Cardiac muscle cell (in vitro differentiated cells and primary cell): ENCODE measurements at places on chromosomes 1 and 21.

DNA sequence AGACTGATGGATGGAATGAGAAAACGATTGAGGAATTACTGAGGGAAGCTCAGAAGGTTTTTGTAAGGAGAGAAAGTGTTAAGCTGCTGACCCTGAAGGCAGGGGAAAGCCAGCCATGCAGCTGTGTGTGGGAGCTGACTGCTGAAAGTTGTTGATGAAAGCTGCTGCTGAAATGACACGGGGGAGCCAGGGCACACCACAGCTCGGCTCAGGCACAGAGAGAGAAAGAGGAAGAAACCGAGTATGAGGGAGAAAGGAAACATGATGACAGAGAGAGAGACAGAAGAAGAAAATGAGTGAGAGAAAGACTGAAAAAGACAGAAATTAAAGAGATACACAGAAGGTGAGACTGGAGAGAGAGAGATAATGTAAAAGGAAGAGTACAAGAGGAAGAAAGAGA, 115.5 kb downstream of the LRRC53 start:
- DNase-seq, result peak; percentile 31
- H3K4me1 ChIP-seq, result peaks cover 50% of the 10 kb centered on the region
- H3K27ac ChIP-seq, result peak overlapping the region; percentile 56
- H3K27me3 ChIP-seq, result no peaks in the 10 kb centered on the region
- no peaks in the 10 kb centered on the region for H3K36me3 ChIP-seq
- H3K4me3 ChIP-seq, result no peak overlapping the region

DNA sequence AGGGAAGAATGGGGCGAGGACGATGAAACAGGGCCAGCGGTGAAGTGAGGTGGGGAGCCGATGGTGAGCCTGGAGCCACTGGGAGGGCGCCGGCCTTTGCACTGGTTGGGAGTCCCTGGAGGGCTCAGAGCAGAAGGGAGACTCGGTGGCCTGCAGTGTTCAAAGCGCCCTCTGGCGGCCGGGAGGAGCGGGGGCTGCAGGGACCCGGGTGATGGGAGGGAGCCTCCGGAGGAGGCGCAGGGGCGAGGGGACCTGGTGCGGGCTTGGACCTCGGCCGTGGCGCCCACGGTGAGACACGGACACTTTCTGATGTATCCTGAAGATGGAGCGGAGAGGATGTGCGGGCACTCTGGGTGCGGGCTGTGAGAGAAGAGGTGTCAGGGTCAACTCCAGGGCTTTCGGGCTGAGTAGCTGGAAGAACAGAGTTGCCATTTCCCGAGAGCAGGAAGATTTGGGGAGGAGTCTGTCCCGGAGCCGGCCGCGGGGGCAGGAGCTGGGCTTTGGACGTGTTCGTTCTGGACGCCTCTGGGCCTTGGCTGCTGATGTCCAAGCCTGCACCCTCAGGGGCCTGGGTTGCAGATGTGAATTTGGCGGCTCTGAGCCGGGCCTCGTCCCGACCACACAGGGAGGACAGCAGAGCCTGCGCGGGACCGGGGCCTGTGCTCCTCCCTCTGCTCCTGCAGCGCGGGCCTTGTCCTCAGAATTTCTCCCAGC, 29.7 kb downstream of the HEYL start:
- no peak overlapping the region for H3K4me3 ChIP-seq
- no peaks in the 10 kb centered on the region for H3K36me3 ChIP-seq
- H3K27me3 ChIP-seq, result peaks cover 17% of the 10 kb centered on the region
- DNase-seq, result peak; percentile 51

- DNase-seq, result no peak
- H3K36me3 ChIP-seq, result no peaks in the 10 kb centered on the region
- H3K4me1 ChIP-seq, result no peaks in the 10 kb centered on the region
- H3K4me3 ChIP-seq, result no peak overlapping the region
Measured at GRCh38 chr1:5577255-5578040, 414.8 kb downstream of the NPHP4 start.

- no peak overlapping the region for H3K27ac ChIP-seq
- H3K27me3 ChIP-seq, result no peaks in the 10 kb centered on the region
- H3K4me3 ChIP-seq, result no peak overlapping the region
- H3K4me1 ChIP-seq, result no peaks in the 10 kb centered on the region
- DNase-seq, result no peak
- no peaks in the 10 kb centered on the region for H3K36me3 ChIP-seq
Measured at GRCh38 chr1:50995651-50996050, 25.6 kb downstream of the CDKN2C start.

DNA sequence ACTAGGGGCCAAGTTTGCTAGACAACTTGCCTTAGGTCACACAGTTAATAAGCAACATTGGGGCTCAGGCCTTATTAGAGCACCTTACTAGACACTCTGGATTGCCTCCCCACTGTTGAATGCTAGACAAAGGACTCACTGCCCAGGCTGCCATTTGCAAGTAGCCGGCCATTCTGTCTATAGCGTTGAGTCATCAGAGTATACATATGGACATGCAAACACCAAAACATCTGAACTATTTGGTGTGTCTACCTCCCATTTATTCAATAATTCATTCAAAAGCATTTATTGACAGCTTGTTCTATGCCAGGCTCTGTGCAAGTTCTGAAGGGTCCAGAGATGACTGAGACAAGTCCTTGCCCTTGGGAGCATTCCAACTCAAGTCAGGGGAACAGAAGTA, 181.4 kb upstream of the DPT start:
- peaks cover 4% of the 10 kb centered on the region for H3K4me1 ChIP-seq
- no peaks in the 10 kb centered on the region for H3K36me3 ChIP-seq
- no peak overlapping the region for H3K4me3 ChIP-seq
- DNase-seq, result no peak
- H3K27ac ChIP-seq, result no peak overlapping the region

DNA sequence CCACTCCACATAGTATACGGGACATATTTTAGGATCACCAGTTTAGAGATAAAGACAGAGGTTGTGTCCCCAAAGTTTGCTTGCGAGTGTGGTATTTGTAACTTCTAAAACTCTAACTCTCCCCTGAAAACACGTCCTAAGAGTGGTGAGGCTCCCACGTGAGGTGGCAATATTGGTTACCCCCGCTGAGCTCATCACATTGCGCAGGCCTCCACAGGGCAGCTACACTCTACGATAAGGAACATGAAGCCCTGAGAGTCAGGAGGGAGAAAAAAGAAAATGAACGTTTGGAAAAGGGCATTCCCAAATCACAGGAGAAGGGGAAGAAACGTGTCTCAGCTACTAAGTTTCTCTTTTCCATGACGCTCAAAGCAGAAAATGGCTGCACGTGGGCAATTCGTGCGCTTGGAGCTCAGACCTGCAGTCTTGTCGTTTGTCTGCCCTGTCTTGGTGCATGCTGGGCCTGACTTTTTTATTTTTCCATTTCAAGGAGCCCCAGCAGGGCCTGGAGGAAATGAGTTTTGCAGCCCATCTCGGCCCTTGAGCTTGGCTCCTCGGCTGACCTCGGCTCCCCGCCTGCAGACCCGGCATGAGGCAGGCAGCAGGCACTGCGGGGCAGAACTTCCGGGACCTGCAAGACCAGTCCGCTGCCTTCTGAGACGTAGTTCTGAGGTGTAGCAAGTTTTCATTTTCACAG, 25.7 kb downstream of the ERG start:
- no peak overlapping the region for H3K4me3 ChIP-seq
- H3K27me3 ChIP-seq, result peaks cover 5% of the 10 kb centered on the region
- DNase-seq, result no peak

DNA sequence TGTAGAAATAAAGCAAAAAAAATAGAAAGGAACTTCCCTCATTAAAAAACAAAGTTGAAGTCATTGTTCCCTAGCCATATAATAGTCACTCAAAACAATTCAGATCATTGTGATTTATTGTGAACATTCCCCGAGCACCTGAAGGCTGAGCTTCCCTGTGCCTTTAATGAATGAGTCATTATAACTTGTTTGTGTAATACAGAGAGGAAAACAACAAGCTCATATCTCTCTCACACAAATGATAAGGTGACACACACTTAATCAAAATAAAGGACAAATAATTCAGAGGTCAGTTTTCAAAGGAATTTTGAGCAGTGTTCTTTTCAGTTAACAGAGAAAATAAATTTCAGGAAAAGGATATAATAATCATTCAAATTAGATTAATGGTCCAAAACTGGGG, 326.2 kb downstream of the DUSP10 start:
- no peaks in the 10 kb centered on the region for H3K27me3 ChIP-seq
- H3K4me1 ChIP-seq, result no peaks in the 10 kb centered on the region
- H3K36me3 ChIP-seq, result no peaks in the 10 kb centered on the region
- no peak overlapping the region for H3K27ac ChIP-seq
- no peak overlapping the region for H3K4me3 ChIP-seq

GRCh38 chr1:160834945-160835565, 27.6 kb downstream of the CD244 start:
- H3K27ac ChIP-seq, result no peak overlapping the region
- H3K36me3 ChIP-seq, result no peaks in the 10 kb centered on the region
- peak; percentile 79 for DNase-seq
- peaks cover 15% of the 10 kb centered on the region for H3K27me3 ChIP-seq

- H3K36me3 ChIP-seq, result no peaks in the 10 kb centered on the region
- H3K27me3 ChIP-seq, result no peaks in the 10 kb centered on the region
- H3K4me3 ChIP-seq, result no peak overlapping the region
- H3K27ac ChIP-seq, result no peak overlapping the region
- DNase-seq, result no peak
Measured at GRCh38 chr1:28971980-28972771, 57.8 kb downstream of the EPB41 start.

DNA sequence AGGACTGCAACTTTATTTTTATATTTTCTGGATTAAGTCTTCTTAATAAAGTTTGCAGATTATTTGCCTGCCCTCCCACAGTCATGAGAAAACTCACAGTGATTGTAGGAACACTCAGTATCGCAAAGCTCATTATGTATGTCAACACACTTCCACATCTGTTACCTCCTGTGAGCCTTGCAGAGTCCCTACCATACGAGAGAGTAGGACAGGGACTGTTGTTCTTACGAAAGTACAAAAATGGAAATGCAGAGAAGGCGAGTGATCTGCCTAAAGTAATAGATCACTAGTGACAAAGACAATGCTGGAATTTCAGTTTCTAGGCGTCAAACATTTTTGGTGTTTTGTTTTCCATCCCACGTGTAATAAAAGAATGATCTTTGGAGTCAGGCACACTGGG, 131.7 kb downstream of the SYT2 start:
- peaks cover 29% of the 10 kb centered on the region for H3K36me3 ChIP-seq
- peaks cover 39% of the 10 kb centered on the region for H3K4me1 ChIP-seq
- H3K27ac ChIP-seq, result peak overlapping the region; percentile 74

DNA sequence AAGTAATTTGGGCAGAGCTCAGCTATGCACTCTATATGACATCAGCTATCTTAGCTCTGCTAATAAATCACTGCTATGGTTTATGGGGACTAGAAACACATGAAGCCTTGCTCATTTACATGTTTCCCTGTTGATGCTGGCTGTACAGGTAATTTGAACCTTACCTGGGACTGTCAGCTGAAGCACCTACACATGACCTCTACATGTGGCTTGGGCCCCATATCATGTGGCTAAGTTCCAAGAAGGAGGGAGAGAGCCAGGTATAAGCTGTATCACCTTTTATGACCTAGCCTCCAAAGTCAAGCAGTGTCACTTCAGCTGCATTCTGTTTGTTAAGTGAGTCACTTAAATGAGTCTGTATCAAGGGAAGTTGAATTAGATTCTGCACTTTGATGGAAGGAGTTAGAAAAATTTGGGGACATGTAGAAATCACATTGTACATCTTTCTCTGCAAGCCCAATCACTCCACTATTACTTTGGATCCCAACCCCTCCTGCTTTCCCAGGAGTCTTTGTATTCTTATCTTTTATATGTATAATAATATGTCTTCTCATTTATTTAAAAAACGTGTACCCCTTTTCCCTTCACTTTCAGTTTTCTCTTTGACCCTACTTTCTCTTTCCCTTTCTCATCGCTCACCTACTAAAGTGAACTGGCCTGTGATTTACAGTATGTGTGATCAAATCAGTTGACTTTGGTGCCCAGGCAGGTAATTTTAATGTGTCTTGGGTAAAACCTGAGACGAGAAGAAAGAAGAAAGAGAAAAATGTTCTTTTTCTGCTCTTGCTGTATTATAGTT, 53.4 kb upstream of the PRKACB start:
- DNase-seq, result no peak
- no peaks in the 10 kb centered on the region for H3K27me3 ChIP-seq
- H3K4me1 ChIP-seq, result peaks cover 5% of the 10 kb centered on the region
- no peaks in the 10 kb centered on the region for H3K36me3 ChIP-seq
- no peak overlapping the region for H3K27ac ChIP-seq

DNA sequence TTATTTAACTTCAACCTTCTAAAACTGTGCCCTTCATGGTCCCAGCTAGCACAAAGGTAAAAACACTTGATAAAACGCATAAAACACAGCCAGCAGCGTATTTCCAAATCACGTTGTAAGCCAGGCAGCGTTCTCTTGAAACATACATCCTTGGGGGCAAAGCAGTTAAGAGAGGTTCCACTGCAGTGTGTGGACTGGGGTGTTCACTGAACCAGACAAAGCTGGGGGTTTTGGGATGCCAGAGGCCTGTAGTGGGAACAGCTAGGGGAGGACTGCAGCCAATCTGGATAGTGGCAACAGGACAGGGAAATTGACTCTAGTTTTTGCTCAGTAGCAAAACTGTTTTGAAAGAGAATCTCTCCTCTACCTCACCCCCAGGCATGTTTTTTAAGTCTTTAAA, 21.5 kb upstream of the ATP5PO start:
- no peaks in the 10 kb centered on the region for H3K36me3 ChIP-seq
- no peak for DNase-seq
- H3K27ac ChIP-seq, result peak overlapping the region; percentile 55
- peaks cover 11% of the 10 kb centered on the region for H3K4me1 ChIP-seq
- H3K27me3 ChIP-seq, result no peaks in the 10 kb centered on the region

DNA sequence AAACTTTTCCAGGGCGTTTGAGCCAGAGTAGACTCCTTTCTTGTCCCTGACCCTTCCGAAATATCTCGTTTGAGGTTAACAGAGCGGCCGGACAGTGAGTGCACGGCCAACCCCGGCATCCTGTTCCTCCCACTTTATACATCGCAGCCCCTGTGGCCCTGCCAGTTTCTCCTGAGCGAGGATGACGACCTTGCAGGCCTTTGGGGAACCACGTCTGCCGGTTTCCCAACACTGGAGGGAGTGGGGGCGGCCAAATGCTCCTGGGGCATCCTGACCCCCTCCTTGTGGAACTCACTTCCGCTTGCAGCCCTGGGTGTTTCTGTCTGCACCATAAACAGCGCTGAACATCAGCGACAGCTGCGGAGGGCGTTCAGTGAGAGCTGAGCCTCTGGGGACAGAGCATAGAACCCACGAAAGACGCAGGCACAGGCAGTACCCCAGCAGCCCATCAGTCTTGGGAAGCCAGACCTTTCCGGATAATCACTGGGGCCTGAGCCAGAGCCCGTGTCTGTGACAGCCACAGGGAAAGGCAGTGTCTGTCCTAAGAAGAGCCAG, 4.8 kb upstream of the KCNAB2 start:
- no peaks in the 10 kb centered on the region for H3K4me1 ChIP-seq
- no peak for DNase-seq
- H3K4me3 ChIP-seq, result no peak overlapping the region
- H3K27ac ChIP-seq, result no peak overlapping the region
